Mesothelial cell of epicardium (in vitro differentiated cells): ENCODE measurements at places on chromosomes 16 and 17.
A peak's percentile ranks its signal among the peaks of the same experiment; 100 is the strongest.

DNA sequence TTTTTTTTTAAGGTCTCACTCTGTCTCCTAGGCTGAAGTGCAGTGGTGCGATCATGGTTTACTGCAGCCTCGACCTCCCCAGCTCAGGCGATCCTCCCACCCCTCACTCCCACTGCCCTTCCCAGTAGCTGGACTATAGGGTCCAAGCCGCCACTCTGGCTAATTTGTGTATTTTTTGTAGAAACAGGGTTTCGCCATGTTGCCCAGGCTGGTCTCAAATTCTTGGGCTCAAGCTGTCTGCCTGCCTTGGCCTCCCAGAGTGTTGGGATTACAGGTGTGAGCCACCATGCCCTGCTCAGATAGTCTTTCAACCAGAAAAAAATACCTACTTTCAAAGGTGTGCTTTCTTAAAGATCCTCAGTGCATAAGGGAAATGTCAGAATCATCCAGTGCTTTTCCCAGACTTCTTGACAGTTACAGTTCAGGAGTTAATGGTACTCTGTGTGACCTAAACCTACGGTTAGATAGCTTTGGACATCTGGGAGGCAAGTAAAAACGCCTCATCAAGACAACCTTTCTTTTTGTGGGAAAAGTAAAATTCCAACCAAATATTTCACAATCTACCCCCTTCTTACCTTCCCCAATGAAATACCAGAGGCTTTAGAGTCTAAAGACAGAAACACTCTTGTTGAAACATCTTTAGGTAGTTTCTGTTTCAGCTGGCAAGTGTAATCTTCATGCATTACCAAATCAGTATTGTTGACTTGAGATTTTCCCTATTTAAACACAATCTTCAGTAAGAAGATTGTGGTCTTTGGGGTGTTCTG is 6.8 kb downstream of the RSPRY1 start:
- no peak for DNase-seq

DNA sequence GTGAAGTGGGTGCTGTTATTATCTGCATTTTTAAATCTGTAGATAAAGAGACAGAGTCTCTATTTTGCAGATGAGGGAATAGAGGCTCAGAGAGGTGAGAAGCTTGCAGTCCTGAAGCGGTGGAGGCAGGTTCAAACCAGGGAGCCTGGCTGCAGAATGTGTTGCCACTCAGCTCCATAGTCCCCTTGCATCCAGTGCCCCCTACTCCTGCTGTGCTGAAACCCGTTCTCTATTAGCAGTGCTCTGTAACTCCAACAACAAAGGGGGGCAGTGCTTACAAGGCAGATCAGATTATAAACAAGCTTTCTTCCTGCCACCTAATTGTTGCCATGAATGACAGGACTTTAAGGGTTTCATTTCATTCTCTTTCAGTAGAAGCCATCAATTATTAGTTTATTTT is 118.1 kb upstream of the CACNG3 start:
- DNase-seq: no peak

DNA sequence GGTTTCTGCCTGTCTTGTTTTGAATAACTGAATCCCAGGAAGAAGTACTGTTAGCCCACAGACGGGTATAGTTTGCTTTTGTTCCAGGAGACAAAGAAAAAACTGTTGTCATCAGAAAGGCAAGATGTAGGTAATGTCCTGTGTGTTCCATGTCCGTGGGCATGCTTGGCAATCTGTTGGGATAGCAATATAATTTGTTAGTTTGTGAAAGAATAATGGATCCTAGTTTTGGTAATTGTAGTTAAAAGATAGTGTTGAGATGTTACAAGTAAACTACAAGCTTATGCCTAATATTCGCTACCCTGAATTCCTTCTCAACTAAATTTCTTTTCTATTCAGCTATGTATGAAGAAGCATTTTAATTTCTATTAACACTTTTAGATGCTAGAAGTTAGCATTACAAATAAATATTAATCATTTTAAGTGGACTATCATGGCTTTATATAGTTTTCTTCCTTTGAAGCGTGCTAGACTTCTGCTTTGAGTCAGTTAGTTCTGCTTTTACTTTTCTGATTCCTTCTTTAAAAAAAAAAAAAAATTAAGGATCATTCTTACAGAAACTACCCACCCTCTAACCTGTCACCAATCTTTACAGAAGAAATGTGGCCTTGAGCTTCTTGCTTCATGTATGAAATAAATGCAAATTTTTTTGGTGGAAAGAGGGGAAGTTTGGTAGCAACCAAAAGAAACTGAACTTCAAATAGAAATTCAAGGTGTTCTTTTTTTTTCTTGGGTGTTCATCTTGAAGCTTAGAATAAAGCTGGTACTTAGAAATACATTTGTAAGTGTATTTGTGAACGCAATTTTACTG is 2.4 kb downstream of the EVI2A start:
- no peak for DNase-seq

- no peak for DNase-seq
Measured at GRCh38 chr17:63702721-63703015, 2.7 kb upstream of the LIMD2 start.

DNA sequence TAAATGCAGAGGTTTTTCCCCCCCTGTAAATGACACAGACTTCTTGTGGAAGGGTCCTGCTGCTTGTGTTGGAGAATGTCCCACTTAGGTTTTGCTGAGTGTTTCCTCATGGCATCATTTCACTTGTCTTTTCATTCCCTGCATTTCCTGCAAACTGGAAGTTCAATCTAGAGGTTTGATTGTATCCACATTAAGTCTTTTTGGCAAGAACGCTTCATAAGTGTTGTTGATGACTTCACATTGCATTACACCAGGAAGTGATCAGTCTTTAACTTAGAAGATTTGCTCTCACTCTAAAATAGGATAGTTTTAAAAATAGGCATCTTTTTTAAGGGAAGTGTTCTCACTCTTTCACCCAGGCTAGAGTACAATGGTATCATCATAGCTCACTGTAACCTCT is 67.2 kb downstream of the RPTOR start:
- no peak for DNase-seq

DNA sequence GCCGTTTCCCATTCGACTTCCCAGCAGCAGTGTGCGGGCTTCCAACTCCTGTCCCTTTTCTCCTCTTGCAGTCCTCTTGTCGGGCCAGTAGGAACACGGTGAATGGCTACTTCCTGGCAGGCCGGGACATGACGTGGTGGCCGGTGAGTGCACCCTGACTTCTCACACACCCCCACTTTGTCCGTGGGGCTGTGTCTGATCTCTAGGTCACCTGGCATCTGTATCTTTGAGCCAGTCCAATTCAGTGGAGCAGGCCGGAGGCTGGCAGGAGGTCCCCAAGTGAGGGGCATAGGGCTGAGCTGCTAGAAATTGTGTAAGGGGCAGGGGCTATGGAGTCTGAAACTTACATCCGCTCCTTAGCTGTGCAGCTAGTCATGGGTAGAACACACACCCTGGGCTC is 6.6 kb downstream of the SLC5A10 start:
- no peak for DNase-seq

GRCh38 chr16:11805556-11805955 is 8.5 kb upstream of the ZC3H7A start:
- no peak for DNase-seq

GRCh38 chr16:81633147-81633619 is 145.9 kb upstream of the PLCG2 start:
- no peak for DNase-seq

- peak; percentile 68 for DNase-seq
Measured at GRCh38 chr16:63289834-63290460, 1253.7 kb upstream of the CDH8 start.

- no peak for DNase-seq
Measured at GRCh38 chr17:55990332-55991006, 162.8 kb upstream of the ANKFN1 start.

- DNase-seq: no peak
Measured at GRCh38 chr17:39782481-39782880, 44.7 kb downstream of the GRB7 start.

GRCh38 chr17:36703860-36704266 is 102.5 kb downstream of the MRM1 start:
- DNase-seq: peak; percentile 77

GRCh38 chr17:81438688-81439087 is 43.4 kb downstream of the BAHCC1 start:
- DNase-seq: no peak

DNA sequence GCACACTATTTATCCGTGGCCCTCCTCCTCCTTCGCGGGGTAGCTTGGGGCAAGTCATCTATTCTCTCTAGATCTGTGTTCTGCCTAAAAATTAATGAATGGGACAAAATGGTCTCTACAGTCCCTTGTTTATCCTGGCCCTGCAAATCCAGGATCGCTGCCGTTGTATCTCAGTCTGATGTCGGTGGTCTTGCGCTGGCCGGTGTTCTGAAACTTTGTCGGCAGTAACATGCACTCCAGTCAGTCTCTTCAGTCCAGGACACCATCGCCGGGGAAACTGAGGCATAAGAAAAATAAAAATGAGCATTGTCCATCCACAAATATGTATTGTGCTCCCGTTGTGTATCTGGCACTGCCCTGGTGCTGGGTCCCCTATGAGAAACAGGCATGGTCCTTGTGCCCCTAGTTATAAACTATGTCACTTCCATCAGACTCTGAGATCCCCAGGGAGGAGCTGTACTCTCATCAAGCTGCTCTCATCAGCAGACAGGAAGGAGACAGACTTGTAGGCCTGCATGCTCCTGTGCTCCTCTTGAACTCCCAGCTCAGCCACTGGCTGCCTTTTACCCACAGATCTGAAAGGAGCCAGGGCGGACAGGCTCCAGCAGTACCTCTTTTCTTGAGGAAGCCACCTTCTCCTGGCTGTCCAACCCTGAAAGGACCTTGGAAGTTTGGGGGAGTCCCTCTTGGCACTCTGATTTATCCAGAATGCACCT is 13.7 kb upstream of the CA4 start:
- no peak for DNase-seq

DNA sequence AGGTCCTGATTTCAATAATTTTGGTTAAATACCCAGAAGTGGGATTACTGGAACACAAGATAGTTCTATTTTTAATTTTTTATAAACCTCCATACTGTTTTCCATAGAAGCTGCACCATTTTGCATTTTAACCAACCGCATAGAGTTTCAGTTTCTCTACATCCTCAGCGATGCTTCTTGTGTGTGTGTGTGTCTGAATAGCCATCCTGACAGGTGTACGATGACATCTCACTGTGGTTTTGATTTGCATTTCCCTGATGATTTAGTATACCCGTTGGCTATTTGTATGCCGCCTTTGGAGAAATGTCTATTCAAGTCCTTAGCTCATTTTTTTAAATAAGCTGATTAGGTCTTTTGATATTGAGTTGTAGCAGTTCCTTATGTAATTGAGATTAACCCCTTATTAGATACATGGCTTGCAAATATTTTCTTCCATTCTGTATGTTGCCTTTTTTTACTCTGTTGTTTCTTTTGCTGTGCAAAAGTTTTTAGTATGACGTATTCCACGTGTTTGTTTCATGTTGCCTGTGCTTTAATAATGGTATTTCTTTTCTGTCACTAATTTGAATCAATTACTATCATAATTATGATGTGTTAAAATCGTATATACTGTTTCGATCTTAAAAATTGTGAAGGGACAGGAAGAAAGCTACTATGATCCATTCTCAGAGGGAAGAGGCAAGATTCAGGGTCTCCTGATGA is 227.2 kb upstream of the MON1B start:
- DNase-seq: no peak

- DNase-seq: no peak
Measured at GRCh38 chr17:15287538-15288267, 22.6 kb upstream of the PMP22 start.

DNA sequence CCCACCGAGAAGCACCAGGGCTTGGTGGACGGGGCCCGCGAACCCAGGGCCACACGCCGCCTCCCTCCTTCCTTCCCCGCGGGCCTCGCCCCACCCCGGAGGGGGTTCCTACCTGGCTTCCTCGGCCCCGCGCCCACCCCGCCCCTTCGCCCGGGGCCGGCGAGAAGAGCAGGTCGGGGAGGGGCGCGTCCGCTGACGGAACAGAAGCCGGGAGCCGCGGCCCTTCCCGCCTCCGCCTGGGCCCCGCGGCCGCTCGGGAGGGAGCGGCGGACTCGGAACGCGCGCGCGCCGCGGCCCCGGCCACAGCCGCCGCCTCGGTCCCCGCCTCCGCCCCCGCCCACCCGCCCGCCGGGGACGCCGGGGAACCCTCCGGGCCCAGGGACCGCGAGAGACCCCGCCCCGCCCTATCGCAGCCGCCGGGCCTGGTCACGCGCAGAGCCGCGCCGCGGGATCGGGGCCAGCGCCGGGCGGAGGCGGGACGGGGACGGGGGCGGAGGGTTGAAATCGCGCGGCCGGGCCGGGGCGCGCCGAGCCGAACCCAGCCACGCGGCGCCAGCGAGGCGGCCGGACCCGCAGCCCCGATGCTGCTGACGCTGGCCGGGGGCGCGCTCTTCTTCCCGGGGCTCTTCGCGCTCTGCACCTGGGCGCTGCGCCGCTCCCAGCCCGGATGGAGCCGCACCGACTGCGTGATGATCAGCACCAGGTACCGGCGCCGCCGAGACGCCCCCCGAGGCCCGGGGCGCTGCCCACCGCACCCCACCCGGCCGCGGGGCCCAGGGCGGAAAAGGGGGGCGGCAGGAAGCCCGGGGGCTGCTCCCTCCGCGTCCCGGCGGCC is at the start of gene TLCD3A:
TSS of gene TLCD3A (plus strand) at position 530 of the 835 bp plus-strand sequence. CDS start at position 582, 52 bp downstream.
- DNase-seq: peak; percentile 50

DNA sequence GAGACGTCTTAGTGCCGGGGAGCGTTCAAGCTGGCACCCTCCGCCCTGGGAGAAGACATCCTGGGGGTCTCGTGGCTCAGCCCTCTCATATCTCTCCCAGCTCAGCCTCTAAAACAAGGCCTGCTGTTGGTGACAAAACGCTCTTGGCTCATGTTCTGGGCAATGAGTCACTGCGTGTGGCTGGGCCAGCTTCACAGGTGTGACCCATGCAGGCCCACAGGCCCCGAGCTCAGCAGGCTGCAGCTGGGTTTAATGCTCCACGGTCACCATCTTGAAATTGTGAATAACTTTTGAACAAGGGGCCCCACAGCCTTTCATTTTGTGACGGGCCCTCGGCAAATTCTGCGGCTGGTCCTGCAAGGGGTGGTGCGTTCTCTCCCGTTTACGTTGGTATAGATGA is 22.4 kb downstream of the GAA start:
- DNase-seq: no peak

DNA sequence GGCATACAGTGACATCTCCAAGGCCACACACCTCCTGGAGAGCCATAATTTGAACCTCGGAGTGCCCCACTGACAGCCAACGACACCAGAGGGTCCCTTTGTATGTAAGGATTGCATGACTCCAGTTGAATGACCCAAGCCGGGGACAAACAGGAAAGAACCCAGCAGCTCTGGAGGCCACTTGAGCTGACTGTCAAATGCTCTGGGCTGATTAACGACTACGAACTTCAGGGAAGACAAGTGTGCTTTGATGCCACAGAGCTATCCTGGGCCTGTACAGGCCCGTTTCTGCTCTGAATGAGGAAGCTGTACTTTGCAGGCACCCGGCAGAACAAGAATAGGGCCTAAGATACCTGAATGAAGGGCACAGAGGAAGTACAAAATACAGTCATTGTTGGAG is 404.6 kb downstream of the SLC39A11 start:
- DNase-seq: no peak
